ENCODE measurements at places on chromosomes 12 and 14.

DNA sequence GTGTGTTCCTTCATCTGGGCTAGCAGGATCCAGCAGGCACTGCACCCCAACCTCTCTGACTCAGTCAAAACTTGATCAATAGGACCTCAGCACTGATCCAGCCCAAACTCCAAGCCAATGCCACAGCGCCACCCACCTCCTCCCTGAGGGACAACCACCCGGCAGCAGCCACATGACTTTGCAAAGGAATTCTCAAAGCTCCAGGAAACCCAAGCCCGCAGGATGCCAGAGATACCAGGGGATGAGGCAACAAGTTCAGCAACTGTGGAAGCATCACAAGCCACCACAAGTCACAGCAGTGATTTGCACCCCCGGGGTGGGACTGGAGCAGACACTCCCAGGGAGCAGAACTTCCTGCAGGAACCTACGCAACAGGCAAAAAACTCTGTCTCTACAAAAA lies 37.3 kb downstream of the ACTN1 start:
- no peak for DNase-seq

DNA sequence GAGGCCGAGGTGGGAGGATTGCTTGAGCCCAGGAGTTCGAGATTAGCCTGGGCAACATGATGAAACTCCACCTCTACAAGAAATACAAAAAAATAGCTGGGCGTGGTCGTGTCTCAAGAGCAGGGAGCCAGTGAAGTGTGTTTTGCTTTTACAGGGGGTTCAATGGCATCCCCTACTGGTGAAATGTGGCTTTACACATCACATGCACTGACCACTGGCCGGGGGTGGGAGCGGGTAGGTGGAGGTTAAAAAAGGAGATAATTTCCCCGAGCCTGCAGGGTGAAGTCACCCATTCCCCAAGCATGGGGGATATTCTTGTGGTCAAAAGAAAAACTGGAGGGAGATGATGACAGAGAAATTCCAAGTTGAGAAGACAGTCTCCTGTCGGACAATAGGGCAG lies 63.6 kb upstream of the PWP1 start:
- DNase-seq, result no peak

DNA sequence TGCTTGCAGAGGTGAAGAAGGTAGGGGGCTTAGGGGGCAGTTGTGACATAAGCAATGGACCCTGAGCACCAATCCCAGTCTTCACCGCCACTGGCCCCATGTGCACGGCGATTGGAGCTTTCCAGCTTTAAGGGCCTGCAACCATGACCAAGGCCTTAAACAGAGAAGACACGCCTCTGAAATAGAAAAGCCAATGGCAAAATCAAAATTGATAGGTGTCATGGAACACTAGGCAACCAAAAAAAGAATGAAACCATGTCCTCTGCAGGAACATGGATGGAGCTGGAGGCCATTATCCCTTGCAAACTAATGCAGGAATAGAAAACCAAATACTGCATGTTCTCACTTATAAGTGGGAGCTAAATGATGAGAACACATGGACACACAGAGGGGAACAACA lies 146.3 kb downstream of the SCARB1 start:
- no peak for DNase-seq

DNA sequence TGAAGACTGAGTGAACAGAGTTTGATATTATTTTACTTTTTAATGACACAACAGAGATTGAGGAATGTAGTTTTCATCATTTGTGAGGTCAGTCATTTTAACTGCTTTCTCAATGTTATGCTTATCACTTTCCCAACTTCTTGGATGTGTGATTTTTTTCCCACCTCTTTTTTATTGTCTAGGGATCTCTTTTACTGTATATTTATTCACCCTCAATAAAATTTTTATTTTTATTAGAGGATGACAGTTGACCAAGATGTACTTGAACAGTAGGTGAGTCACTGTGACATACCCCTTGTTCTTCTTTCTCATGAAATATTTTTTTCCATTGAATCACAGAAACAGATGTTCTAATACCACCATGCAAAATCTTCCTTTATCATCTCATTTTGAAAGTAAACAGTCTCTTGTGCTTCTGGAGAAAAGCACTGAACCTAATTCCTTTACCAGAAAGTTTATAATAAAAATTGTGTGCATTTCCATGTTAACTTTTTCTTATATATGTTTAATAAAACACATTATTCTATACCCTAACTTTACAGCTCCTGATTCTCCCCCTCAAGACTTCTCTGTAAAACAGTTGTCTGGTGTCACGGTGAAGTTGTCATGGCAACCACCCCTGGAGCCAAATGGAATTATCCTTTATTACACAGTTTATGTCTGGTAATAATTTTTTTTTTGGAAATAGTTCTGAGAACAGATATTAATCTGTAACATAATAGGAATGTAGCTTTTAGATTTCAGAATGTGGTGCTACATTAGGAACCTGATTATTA lies 65.9 kb downstream of the PTPRQ start:
- DNase-seq, result no peak

DNA sequence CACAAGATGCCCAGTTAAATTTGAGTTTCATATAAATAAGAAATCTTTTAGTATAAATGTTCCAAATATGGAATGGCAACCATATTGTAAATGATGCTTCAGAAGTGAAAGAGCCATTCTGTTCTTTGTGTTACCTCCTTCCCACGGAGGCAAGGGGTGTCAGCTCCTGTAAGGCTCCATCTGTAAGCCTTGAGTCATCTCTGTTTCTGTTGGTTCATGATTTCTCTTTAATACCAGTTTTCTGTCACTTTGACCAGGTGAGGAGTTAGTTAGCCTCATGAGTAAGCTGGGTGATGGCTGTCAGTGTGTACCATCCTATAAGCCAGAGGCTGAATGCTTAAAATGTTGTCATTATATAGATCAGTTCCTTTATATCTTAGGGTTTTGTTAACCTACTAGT lies 61.9 kb downstream of the TMEM30B start:
- no peak for DNase-seq

- DNase-seq, result no peak
Measured at GRCh38 chr14:106530423-106531107, 1004.2 kb downstream of the TMEM121 start.

GRCh38 chr14:88163731-88164255 lies 158.9 kb downstream of the GPR65 start:
- no peak for DNase-seq

- no peak for DNase-seq
Measured at GRCh38 chr14:105355049-105355575, 40.6 kb downstream of the PACS2 start.

DNA sequence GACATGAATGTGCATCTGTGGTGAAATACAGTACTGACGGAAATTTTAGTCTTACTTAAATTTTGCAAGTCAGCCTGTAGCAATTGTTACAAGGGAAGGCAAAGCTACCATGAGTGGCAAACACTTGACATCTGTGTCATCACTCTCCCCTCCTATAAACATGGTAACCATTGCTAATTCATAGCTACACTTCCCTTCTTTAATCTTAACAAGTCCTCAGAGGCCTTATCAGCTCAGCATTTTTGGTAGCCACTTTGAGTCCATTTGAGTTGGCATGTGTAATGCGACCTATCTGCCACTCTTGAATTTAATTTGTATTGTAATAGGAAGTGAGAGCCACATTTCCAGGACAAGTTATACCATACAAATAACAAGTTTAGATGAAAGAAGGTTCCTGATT lies 218.1 kb downstream of the RMST start:
- DNase-seq, result no peak

DNA sequence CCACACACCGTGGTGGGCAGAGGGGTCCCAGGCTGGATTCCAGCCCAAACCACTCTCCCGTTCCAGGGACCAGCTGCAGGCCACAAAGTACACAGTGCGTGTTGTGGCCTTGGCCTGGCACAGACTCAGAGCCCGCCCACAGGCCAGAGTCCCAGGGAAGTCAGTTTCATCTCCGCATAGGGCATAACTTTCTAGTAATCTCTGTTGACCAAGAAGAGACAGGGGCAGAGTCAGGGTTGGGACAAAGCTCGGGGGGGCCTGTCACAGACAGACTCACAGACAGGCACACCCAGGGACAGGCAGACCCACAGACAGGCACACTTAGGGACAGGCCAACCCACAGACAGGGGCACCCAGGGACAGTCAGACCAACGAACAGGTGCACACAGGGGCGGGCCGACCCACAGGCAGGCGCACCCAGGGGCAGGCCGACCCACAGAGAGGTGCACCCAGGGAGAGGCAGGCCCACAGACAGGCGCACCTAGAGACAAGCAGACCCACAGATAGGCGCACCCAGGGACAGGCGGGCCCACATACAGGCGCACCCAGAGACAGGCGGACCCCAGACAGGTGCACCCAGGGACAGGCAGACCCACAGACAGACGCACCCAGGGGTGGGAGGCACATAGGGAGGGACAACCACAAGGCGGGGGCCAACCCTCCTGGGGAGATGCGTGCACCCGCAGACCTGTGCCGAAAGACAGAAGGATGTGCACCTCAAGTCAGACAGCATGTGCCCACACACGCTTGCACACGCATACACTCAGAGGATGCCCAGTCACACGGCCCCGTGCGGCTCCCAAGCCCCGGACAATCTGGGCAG lies 323.3 kb upstream of the RTL1 start:
- no peak for DNase-seq

DNA sequence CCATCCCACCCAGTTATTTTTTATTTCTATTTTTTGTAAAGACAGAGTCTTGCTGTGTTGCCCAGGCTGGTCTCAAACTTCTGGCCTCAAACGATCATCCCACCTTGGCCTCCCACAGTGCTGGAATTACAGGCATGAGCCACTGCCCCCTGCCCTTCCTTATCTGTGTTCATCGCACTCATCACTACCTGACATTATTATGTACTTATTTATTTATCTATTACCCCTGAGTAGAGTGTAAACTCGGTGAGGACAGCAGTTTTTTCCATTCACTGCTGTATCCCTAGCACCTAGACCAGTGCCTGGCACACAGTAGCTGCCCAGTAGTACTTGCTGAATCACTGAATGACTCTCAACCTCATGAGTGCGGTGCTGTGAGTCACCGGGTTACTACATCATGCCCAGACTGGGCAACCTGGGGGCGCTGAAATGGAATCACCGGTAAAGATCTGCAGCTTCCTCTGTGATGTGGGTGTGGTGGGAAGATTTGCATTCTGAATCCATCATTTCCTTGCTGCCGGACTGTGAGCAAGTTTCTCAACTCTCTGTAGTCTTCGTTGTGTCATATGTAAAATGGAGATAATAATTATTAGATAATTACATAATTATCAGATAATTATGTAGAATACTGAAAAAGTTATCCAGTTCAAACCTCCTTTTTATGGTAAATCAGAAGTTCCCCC lies 81.9 kb upstream of the USP44 start:
- DNase-seq, result no peak

Measured in activated CD8-positive, alpha-beta memory T cell treated with anti-CD3 and anti-CD28 coated beads for 1 hour (primary cell).